ENCODE measurements at places on chromosomes 2 and 18. TPM values are rescaled to one million over a fixed set of nuclear protein-coding genes. Genes with fewer than 3 reads are reported as not detected.

LRATD1 gene
- not detected for total RNA-seq

MREG gene
- total RNA-seq: 16.2 TPM

ASB18 gene
- total RNA-seq: not detected

GRCh38 chr2:85076618-85077274 is 56.4 kb upstream of the TCF7L1 start:
- DNase-seq: no peak

DNA sequence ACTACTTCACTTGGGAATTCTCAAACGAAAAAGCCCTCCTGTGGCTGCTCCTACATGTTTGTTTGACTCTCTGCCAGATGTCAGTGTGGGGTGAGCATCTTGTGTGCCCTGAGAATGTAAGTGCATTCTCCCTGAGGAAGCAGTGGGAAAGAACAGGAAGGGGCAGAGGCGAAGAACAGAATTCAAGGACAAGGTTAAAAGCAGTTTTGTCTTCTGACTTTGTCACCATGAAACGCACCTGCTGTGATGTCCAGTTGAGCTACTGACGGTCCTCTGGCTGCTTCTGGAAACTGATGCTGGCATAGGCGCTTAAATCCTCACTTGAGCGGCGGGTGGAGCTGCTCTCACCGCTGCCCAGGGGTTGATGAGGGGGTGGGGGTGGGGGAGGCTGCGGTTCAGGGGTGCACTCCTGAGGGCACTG is 4.9 kb downstream of the IRS1 start:
- DNase-seq: no peak

DNA sequence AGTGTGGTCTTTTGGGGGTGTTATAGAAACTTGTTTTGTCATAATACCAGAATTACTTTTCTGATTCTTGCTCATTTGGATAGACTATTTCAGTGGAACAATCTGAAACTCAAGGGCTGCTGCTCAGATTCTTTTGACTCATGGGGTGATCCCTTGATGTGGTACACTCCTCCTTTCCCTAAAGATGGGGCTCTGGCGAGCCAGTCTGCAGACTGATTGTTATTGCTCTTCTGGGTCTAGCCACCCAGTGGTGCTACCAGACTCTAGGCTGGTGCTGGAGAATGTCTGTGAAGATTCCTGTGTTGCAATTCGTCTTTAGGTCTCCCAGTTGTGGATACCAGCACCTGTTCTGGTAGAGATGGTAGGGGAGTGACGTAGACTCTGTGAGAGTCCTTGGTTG is 4.2 kb upstream of the MARS2 start:
- no peak for DNase-seq

- no peak for DNase-seq
Measured at GRCh38 chr2:224469374-224469964, 67.6 kb upstream of the FAM124B start.
